ENCODE measurements at places on chromosomes 11 and 22.

DNA sequence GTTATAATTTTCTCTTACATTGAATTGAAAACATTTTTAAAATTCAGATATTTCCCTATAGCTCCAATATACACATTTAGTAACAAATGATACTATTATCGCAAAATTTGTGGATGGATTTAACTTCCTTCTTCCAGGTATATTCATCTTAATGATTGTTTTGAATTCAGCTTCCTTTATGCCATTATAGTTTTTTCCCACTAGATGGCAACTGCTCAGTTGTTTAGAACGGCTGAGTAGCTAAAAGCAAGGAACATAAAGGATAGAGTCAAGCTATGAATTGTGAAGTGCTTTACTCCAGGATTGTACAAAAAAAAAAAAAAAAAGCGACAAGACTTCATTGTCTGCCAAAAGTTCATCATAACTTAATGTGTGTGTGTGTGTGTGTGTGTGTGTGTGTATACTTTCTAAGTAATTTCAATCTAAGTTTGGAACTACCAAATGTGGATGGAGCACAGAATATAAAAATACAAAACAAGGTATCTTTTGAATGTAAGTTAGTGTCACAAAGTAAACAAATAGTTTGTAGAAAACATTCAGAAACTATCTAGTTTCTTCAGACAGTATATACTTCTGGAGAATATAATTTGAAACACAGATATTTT lies 846.4 kb downstream of the DLG2 start:
- DNase-seq = peak; percentile 11

GRCh38 chr11:86676533-86677154 lies 4.2 kb upstream of the ME3 start:
- DNase-seq = no peak

GRCh38 chr22:48754611-48755058 lies 1073.0 kb downstream of the BRD1 start:
- DNase-seq = no peak

GRCh38 chr11:12086271-12087074 lies 23.9 kb upstream of the MICAL2 start:
- no peak for DNase-seq

DNA sequence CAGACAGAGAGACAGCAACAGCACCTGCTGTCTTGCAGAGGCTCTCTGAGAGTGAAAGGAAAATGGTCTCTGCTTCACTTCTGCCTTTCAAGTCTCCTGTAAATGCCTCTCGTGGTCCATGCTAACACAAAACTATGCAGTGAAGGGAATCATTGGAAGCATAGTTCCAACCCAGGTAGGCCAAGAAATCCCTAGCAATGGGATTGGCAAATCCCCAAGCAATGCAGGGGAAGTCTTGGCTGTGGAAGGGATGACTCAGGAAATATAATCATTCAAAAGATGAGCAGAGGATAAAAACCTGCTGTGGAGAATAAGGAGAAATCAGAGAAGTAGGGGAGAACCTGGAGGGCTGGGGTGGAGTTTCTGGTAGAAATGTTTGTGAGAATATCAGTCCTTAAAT lies 216.1 kb upstream of the ZBED5 start:
- DNase-seq = no peak

GRCh38 chr22:31764785-31765184 lies 11.0 kb downstream of the DEPDC5 start:
- DNase-seq = no peak

GRCh38 chr11:119625206-119625978 lies 103.6 kb downstream of the NECTIN1 start:
- DNase-seq = no peak

GRCh38 chr11:8768625-8769333 lies 86.2 kb downstream of the RPL27A start:
- DNase-seq = no peak

DNA sequence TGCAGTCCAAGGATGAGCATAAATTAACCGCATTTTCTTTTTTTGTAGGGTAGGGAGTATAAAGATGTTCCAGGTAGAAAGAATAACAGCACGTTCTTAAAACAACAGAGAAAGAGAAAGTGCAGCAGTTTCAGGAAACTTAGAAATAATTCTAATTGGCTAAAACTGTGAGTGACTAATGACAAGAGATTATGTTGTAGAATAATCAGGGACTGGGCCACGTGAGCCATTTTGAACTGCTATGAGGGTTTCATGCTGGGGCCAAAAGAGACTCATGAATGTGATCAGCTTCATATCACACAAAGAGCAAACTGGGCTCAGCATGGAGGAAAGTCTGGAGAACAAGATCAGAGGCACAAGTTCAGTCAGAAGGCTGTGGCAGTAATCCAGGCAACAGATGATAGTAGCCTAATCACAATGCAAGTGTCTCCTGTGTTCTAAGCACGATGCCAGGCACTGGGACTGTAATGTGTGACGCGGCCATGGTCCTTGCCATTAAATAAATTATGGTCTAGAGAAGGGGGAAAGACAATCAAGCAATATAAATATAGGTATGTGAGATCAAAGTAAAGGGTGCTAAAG lies 17.9 kb downstream of the CWF19L2 start:
- no peak for DNase-seq

DNA sequence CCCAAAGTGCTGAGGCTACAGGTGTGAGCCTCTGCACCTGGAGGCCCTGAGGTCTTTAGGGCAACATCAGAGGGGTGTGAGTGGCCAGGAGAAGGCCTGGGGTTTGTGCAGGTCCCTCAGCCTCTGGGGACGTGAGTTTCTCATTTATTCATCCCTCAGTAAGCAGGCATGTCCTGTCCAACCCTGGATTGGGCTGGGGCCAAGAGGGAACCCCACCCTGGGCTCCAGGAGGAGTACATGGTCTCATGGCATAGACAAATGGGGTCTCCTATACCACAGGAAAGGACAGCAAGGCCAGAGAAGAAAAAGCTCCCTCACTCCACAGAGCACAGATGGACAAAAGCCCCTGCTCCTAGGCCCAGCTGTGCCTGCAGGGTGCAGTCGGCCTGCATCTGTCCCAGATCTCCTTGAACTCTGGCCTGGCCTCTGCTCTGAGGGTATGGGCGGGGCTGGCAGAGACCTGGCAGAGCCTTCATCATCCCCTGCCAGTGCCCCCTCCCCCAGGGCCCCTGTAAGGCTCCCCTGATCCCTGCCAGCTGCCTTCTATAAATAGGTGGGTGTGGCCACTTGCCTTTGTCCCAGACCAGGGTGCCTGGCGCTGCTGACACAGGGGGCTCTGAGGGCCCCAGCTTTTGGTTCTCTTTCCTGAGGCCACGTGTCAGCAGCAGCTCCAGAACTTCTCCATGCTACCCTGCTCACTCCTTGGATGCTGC lies 34.6 kb downstream of the A4GALT start:
- DNase-seq = no peak

DNA sequence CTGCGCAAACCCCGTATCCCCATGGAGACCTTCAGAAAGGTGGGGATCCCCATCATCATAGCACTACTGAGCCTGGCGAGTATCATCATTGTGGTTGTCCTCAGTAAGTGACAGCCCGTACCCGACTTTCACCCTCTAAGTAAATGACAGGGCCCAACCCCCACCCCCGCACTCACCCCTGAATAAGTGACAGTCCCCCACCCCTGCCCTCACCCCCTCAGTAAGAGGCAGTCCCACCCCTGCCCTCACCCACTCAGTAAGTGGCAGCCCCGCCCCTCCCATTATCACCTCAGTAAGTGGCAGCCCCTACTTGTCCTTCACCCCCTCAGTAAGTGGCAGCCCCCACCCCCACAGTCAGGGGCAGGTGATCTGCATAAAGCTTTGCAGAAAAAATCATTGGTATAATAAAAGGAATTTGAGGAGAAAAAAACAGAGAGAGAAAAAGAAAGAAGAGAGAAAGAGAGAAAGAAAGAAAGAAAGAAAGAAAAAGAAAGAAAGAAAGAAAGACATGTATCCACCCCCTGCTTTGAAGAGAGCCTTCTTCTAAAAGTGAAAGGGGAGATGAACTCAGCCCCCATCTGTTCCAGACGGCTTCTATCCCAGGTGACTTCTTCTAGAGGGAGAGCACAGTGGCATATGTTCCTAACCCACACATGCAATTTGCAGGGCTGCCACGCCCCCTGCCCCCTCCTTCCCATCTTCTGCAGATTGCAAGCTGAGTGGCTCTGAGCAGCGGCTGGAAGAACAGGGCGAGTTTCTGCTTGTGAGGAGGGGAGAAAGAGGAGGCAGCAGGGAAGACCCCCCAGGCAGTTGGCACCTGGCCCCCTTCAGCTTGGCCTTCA lies 12.5 kb upstream of the SMIM35 start:
- no peak for DNase-seq

DNA sequence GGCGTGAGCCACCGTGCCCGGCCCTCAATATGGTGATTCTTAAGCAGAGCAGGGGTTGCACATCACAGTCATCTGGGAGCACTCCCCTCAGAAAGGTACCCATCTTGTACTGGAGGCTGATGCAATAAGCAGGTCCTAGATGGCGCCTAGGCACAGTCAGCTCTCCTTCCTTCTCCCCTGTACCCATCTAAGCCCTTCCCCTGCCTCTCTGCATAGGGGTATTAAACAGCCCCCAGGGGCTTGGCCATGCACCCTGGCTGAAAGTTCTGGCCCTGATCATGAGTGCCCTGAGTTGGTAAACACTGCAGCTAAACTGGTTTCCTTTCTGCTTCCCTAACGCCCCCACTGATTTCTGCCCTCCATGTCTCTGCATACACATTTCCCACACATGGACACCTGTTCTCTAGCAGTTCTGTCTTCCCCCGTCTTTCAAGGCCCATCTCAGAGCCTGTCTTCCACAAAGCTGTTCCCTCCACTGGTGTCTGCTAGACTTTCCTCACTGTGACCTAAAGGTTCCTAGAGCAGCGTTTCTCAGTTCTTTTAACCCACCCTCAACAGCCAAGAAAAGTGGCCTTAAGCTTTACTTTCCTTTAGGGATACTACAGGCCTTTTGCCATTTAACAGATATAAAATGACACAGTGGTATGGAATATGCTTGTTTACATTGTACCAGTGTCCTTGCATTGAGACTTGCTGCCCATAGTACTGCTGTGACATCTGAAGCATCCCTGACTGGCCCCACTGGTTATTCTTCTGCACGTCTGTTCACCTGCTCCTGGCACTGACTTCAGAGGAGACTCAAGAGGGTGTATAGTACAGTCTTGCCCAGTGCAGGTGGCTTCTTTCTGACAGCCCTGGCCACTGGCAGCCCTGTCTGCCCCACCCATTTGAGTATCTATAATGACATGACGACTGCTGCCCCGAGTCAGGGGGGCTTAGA lies 15.6 kb downstream of the UBE2L3 start:
- DNase-seq = no peak

- no peak for DNase-seq
These were observed 15.1 kb downstream of the TMEM184B start for GRCh38 chr22:38257650-38258250.

DNA sequence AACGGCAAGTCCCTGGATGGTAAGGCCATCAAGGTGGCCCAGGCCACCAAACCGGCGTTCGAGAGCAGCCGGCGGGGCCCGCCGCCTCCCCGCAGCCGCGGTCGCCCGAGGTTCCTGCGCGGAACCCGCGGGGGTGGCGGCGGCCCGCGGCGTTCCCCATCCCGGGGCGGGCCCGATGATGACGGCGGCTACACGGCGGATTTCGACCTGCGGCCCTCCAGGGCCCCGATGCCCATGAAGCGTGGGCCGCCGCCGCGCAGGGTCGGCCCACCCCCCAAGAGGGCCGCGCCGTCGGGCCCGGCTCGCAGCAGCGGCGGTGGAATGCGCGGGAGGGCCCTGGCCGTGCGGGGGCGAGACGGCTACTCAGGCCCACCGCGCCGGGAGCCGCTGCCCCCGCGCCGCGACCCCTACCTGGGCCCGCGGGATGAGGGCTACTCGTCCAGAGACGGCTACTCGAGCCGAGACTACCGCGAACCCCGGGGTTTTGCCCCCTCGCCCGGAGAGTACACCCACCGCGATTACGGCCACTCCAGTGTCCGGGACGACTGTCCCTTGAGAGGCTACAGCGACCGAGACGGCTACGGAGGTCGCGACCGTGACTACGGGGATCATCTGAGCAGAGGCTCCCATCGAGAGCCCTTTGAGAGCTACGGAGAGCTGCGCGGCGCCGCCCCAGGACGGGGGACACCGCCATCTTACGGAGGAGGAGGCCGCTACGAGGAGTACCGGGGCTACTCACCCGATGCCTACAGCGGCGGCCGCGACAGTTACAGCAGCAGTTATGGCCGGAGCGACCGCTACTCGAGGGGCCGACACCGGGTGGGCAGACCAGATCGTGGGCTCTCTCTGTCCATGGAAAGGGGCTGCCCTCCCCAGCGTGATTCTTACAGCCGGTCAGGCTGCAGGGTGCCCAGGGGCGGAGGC lies 792 bp downstream of the RBMXL2 start:
- DNase-seq = no peak

DNA sequence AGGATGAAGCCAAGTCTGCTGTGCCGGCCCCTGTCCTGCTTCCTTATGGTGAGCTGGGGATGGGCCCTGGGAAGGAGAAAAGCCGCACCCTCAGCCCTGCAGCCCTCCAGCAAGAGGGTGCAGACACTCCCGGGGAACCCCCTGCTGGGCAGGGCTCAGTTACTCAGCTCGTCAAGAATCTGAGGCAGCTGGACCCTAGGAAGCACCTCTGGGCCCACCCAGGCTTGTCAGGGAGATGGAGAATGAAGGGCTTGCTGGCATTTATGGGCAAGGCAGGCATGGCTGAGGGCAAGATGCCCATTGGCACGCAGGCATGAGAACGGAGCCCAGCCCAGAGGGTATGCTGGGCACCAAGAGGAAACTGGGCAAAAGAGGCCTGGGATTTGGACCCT lies 12.9 kb downstream of the RELT start:
- DNase-seq = no peak

- peak; percentile 14 for DNase-seq
These were observed 688 bp downstream of the PTS start for GRCh38 chr11:112226831-112227401.

DNA sequence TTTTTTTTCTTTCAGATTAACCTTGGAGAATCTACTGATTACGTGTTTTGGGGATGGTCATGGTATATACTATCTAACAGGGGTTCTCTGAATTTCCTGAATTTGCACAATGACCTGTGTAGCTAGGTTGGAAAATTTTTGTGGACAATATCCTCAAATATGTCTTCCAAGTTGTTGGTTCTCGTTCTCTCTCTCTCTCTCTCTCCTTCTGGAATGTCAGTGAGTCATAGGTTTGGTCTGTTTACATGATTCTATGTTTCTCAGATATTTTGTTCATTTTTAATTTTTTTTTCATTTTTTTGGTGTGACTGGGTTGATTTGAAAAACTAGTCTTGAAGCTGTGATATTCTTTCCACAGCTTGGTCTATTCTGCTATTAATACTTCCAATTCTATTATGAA lies 604.0 kb upstream of the ANO3 start:
- DNase-seq = no peak

- DNase-seq = no peak
These were observed 3.6 kb downstream of the SLC43A1 start for GRCh38 chr11:57511741-57512430.

- no peak for DNase-seq
These were observed 1316.5 kb downstream of the BRD1 start for GRCh38 chr22:48511211-48511610.

All from forelimb muscle (tissue), 1 donor.